Hematopoietic multipotent progenitor cell treated with erythropoietin and hydrocortisone succinate and interleukin-3 and kit ligand, for 6 days (in vitro differentiated cells): ENCODE measurements at places on chromosomes 5 and 9.

DNA sequence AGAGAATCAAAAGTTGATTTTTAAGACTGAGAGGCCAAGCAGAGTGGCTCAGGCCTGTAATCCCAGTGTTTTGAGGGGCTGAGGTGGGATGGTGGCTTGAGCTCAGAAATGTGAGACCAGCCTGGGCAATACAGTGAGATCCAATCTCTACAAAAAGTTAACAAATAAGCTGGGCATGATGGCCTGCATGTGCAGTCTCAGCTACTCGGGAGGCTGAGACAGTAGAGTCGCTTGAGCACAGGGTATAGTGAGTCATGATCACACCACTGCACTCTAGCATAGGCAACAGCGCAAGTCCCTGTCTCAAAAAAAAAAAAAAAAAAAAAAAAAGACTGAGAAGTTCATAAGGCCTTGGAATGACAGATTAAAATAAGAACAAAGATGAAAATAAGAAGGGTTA lies 177.2 kb downstream of the TMEM232 start:
- DNase-seq: no peak

DNA sequence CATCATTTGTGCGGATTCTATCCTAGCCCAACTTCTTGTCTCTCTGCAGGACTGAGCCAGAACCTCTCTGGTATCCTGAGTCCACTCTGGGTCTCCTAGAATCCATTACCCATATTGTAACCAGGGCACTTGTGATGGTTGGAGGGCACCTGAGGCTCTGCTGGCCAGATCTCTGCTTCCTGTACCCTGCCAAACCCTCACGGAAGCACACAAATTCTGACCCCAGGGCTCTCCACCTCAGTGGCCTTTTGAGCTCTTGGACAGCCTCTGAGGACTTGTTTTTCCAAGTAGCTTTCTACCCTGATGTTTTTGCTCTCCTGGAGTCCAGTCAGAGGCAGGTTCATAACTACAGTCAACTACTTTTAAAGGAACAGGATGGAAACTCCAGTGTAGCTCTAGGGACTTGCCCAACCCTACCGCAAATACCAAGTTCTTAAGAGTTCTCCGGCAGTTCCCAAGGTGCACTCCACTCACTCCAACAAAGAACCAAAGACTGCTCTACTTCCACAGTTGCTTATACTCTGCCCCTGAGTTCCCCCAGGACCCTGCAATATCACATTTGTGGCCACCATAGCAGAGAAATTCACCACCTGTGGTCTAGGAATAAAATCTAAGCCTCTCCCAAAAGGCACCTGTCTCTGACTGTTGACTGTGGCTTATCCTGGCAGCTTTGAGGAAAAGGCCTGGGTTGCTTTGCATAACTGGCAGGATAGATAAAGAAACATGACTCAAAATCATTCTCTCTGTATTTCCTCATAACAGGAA lies 9.6 kb downstream of the PIP5K1B start:
- no peak for DNase-seq

- no peak for DNase-seq
Observed at GRCh38 chr5:55982957-55983381, 11.8 kb downstream of the IL6ST start.

GRCh38 chr9:107239474-107239873 lies 43.6 kb upstream of the RAD23B start:
- peak; percentile 60 for DNase-seq

GRCh38 chr5:179422908-179423481 lies 77.7 kb upstream of the ADAMTS2 start:
- DNase-seq: no peak

DNA sequence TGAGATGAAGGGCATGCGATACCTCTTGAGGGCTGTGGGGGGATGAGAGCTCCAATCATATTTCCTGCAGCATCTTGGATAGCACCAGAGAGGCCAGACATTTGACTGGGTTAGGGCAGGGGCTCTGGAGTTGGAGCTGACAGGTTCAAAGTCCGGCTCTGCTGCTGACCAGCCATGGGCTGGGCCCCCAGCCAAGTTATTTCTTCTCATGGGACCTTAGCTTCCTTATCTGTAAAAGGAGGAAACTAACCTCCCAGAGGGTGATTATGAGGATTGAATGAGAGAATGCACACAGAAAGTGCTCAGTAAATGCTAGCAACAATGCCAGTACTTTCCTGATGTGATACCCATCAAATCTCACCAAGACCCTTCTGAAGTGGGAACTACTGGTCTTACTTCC lies 65.2 kb upstream of the SLC25A51 start:
- peak; percentile 35 for DNase-seq

GRCh38 chr9:121452085-121452484 lies 47.6 kb downstream of the GGTA1 start:
- DNase-seq: peak; percentile 20

DNA sequence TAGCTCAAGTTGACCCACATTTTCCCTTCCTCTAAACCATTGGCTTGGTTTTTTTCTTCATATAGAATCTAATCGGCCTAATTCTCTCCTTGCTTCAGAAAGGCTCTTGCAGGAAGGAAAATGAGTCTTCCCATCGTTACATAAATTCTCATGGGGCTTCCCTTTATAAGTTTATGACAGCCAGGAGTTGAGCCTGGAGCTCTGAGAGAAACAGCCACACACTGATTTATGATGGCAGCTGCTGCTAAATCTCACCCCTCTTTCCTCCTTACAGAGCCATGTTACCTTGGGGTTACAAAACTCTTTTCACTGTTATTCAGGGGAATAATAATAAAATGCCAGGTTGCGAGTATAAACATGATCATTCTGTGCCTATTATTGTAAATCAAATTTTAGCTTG lies 5.2 kb upstream of the RNF14 start:
- DNase-seq: no peak

- no peak for DNase-seq
Observed at GRCh38 chr5:149598966-149599365, 17.7 kb downstream of the ARHGEF37 start.

- no peak for DNase-seq
Observed at GRCh38 chr5:10254686-10255085, 4.6 kb downstream of the CCT5 start.

DNA sequence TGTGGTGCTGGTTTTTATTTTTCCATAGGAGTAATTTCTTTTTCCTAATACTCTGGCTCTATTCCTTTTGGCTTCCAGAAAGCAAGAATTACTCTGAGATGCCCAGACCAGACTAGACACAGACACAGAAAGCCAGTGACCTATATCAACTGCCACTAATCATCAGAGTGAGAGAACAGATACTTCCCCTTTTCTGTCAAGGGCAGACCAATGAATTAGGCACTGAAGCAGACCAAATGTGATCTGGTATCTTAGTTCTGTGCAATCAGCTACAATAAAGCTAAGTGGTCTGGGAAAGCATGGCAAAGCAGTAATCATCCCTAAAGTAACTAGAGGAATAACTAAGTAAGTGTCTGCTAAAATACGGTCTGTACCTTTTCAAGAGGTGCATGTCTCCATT lies 239.1 kb downstream of the ELAVL2 start:
- DNase-seq: peak; percentile 1

GRCh38 chr5:112551419-112552032 lies 132.4 kb upstream of the EPB41L4A start:
- DNase-seq: peak; percentile 93

- no peak for DNase-seq
Observed at GRCh38 chr5:177433658-177434217, 7.3 kb downstream of the GRK6 start.

GRCh38 chr9:100219347-100219746 lies 120.3 kb downstream of the INVS start:
- DNase-seq: no peak

- peak; percentile 78 for DNase-seq
Observed at GRCh38 chr5:14685757-14686156, 21.2 kb downstream of the OTULIN start.

GRCh38 chr5:119274767-119275130 lies 81.1 kb upstream of the TNFAIP8 start:
- DNase-seq: no peak

DNA sequence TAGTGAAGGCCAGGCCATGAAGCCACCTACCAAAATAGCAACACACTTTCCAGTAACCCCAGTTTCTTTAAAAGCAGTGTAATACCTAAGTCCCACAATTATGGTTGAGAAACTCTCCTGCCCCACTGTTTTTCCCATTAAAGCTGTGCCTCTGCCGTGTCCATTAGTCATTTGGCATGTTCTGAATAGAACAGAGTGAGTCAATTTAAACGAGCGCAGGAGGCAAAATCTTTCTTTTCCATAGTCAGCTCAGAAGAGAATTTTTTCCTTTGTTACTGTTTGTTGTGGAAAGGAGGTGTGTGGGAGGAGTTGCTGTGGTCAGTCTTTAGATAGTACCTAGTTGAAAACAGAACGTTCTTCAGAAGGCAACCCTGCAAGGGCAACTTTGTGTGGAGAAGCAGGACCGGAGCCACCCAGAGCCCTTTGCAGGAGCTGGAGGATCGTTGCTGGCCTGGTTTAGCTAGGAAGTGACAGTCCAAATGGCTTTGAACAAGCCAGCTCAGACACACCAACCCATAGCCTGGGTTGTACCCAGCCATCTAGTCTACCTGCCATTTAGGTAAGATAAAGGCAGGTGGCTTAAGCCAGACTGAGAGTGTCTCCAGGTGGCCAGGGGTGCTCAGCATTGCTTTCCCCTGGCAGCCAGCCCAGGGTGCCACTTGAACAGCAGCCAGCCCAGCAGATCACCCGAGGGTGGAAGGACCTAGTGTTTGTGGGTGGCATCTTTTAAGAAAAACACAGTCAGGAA lies 30.4 kb downstream of the GADD45G start:
- DNase-seq: no peak

GRCh38 chr9:21265421-21266189 lies 25.8 kb upstream of the IFNA14 start:
- DNase-seq: no peak

- no peak for DNase-seq
Observed at GRCh38 chr5:155562158-155562557, 548.6 kb downstream of the KIF4B start.

GRCh38 chr9:123485216-123485615 lies 129.2 kb downstream of the CRB2 start:
- DNase-seq: no peak

- no peak for DNase-seq
Observed at GRCh38 chr5:172453206-172453985, 929 bp downstream of the SH3PXD2B start.

- DNase-seq: no peak
Observed at GRCh38 chr5:30505014-30505886, 688.2 kb upstream of the CDH6 start.

GRCh38 chr5:109485030-109485429 lies 75.3 kb upstream of the PJA2 start:
- peak; percentile 55 for DNase-seq

- DNase-seq: peak; percentile 42
Observed at GRCh38 chr5:146794326-146795029, 84.1 kb downstream of the PPP2R2B start.

DNA sequence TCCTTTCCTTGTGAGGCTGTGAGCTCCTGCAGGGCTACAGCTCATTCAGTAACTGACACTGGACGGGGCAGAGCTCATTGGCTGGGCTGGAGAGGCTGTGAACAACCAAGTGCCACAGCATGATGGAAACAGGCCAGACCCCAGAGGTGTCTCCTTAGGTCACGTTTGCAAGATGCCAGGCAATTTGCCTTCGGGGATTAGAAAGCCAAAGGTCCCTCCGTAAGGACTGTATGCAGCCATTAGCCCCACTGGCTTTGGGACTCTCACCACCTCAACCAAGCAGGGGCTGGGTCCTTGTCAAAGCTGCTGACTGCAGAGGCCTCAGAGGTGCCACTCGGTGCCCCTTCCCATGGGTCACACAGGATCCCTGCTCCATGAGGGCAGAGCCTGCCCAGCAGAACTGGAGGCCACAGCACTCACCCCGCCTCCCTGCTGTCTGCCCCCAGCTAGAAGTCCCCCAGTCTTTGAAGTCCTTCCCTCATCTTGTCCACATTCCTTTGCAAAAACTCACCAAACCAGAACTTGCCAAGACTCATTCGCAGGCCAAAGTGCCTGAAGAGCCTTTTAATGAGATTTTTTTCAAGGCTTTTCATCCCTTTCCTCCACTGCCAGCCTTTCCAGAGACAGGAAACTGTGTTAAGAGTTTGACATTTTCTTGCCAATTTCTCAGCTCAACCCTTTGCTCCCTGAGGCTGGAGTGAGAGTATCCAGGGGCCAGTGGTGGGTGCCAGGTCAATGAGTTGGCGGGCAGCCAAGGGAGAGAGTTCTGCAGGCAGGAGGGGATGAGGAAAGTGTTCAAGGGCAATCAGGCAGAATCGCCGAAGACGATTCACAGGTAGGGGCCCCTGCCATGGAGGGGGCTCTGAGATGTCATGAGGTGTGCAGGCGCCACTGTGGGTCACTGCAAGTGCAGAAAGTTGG lies 39.7 kb upstream of the SLC25A51 start:
- DNase-seq: no peak

GRCh38 chr9:25284365-25284764 lies 393.9 kb downstream of the TUSC1 start:
- DNase-seq: no peak

- DNase-seq: no peak
Observed at GRCh38 chr9:15286161-15286821, 20.7 kb downstream of the TTC39B start.

GRCh38 chr9:14608540-14608939 lies 84.7 kb downstream of the ZDHHC21 start:
- no peak for DNase-seq

- peak; percentile 85 for DNase-seq
Observed at GRCh38 chr9:15287309-15287708, 19.7 kb downstream of the TTC39B start.
